ENCODE measurements at places on chromosomes 5 and 9.

- DNase-seq: no peak
Measured at GRCh38 chr9:124342402-124342775, 72.9 kb downstream of the PSMB7 start.

DNA sequence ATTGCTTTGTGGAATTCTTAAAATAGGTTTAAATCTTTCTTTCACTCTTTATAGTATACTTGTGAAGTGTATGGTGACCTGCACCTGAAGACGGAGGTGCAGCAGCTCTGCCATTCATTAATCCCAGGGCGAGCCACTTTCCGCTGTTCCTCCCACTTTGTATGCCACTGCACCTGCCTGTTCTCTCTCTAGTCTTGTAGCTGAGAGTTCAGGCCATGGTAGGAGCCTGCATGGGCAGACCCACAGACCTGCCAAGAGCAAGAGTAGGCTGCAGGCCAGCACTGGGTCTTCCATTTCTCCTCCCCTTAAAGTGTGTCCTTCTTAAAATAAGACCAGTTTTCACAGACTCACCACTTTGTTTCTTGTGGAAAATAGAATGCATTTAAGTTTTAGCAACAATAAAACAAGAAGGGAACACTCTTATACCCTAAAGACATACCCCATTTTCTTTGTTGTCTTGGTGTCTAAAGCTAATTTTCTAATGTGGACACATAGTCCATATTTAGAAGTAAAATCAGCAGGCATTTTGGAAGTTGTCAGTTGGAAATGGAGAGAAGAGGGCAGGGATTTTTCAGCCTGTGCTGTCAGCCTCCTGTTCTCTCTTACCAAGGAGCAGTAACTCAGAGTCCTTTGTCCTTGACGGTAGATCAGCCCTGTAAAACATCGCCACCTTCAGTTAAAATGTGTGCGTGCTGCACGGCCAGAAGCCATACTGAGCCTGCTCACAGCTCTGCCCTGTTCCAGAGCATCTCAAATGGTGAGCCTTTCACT, 103.2 kb downstream of the SNCAIP start:
- DNase-seq: peak; percentile 70

DNA sequence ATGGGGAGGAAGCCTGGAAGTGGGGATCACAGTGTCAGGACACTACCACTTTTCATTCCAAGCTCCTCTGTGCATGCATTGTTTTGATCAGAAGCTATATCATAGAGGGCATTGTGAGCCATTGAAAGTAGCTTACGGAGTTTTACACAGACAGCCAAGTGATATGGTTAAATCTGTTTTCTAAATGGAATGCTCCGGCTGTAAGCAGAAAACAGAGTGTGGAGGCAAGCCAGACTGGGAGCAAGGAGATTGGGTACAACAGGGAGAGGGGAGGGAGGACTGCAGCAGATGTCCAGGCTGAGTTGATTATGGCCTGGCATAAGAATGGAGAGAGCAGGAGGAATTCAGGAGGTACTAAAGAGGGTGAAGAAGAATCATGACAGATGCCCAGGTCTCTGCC, 15.5 kb upstream of the SOWAHA start:
- no peak for DNase-seq

- no peak for DNase-seq
Measured at GRCh38 chr5:139752506-139753473, 42.8 kb upstream of the PSD2 start.

DNA sequence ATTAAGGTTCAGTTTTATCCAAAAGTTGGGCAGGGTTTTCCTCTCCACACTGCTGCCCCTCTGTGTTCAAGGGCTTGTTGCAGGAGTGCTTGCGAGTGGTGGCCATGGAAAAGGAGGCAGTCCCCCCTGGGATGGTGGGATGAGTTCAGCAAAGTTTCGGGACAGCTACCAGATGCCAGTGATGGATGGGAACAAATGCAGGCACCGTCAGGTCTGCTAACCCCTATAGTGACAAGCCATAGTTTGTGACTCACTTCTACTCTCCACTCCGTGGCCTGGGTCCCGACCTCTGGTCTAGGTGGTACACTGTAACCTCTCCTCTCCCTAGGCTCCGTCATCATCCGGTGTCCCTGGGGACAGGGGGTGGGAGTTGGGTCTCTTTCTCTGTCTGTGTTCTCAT, 3.8 kb upstream of the RNF14 start:
- no peak for DNase-seq

- DNase-seq: no peak
Measured at GRCh38 chr9:4065054-4065453, 234.8 kb downstream of the GLIS3 start.

DNA sequence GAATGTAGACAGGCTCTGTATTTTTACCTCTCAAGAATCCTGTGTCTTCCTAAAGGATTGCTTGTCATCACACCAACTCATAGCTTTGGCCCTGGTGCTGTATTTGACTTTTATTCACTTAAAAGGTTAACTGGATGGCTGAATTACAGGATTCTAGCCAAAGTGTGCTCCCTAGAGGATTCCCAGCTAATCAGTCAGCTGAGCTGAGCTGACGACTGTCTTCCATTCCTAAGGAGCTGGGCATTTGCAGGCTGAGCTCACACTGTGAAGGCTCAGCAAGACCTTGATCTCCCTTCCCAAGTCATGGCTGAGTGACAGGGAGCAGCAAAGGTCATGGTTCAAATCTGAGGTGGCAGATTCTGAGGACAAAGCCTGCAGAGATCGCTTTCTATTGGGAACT, 59.0 kb upstream of the PALM2AKAP2 start:
- DNase-seq: peak; percentile 18

DNA sequence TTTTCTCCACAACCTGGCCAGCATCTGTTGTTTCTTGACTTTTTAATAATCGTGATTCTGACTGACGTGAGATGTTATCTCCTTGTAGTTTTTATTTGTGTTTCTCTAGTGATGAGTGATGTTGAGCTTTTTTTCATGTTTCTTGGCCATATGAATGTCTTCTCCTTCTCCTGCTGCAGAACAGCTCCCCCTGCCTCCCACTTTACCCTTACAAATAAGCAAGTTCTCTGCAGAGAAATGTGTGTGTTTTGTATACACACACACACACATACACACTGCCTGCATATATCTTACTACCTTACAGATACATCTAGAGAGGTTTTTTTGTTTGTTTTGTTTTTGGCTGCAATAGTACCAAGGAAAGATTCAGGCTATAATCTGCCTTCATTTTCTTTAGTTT, 88.7 kb upstream of the PHF24 start:
- no peak for DNase-seq

GRCh38 chr9:115207003-115207836, 89.3 kb upstream of the TNC start:
- DNase-seq: peak; percentile 32

DNA sequence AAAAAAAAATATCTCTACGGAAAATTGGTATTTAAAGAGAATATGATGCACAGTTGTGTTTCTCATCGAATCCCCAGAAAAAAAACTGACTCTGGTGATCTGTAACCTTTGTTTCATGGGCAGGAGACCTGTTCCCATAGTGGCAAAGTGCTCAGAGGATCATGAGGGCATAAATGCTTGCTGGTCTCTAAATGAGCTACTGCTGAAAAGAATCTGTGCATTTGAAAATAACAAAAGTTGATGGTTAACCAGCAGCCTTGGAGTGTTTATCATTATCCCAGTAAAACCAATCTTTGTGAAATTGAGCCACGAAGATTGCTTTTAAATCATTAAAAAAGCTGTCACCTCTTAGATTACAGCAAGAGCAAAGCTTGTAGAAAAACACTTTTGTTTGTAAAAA, 775.4 kb downstream of the MTRR start:
- DNase-seq: no peak

DNA sequence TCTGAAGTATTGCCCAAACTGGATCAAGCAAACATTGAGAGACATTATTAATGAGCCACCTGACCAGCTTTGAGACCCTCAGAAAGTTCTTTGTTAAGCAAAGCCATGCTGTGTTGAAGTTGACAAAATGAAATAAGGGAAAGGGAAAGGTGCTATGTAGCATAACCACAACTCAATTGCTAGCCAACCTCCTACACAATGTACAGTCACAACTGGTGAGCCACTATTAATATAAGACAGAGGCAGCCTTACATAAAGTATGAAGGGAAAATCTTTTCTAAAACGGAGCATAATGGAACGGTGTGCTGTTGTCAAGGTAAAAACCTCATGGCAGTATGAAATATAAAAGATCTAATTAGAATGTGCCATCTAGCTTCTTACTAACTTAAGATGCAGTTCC, 375.8 kb upstream of the ST8SIA4 start:
- no peak for DNase-seq

DNA sequence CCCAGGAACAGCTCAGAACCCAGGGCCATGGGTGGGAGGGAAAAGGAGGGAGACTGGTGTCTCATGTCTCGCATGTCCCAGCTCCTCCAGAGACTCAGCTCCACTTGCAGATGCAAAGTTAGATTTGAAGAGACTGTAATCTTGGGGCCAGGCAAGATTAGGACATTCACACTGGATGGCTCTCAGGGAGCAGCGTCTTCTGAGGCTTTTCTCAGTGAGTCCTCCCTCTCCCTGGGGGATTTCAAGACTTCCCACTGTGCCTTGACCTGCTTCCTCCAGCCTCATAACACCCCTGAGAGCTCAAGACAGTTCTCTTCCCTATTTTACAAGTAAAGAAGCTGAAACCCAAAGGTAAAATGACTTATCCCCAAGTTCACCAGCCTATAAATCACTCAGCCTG, 10.5 kb upstream of the TCOF1 start:
- no peak for DNase-seq

Data from NT2/D1 (cell line).